ENCODE measurements at places on chromosomes 1 and 21. TPM values are rescaled to one million over a fixed set of nuclear protein-coding genes. Genes with fewer than 3 reads are reported as not detected.

The CLDN14 gene
- not detected for total RNA-seq

The ADCY10 gene
- not detected for total RNA-seq

The CAPN9 gene
- not detected for total RNA-seq

The SAMD13 gene
- total RNA-seq: 0.36 TPM

The DTL gene
- total RNA-seq: 106 TPM

The IFI16 gene
- 288 TPM for total RNA-seq

The CD84 gene
- total RNA-seq: 9.2 TPM

The SPATA21 gene
- total RNA-seq: not detected

The ADORA1 gene
- total RNA-seq: not detected

The MIXL1 gene
- total RNA-seq: not detected

The FAM43B gene
- not detected for total RNA-seq

The NCF2 gene
- 14.3 TPM for total RNA-seq

The KCNT2 gene
- not detected for total RNA-seq

The PPIAL4G gene
- total RNA-seq: 0.12 TPM

The ETV3L gene
- not detected for total RNA-seq

The ADGRL2 gene
- total RNA-seq: not detected

The ACBD3 gene
- total RNA-seq: 15.7 TPM

The PHLDA3 gene
- 19.5 TPM for total RNA-seq

The SIK1 gene
- total RNA-seq: 5.1 TPM

The FCER1G gene
- 0.74 TPM for total RNA-seq

The GNG4 gene
- 0.15 TPM for total RNA-seq

The ADAMTS5 gene
- total RNA-seq: not detected

The GPR157 gene
- 2.3 TPM for total RNA-seq
